ENCODE measurements at places on chromosomes 7 and 10.
A peak's percentile ranks its signal among the peaks of the same experiment; 100 is the strongest.

DNA sequence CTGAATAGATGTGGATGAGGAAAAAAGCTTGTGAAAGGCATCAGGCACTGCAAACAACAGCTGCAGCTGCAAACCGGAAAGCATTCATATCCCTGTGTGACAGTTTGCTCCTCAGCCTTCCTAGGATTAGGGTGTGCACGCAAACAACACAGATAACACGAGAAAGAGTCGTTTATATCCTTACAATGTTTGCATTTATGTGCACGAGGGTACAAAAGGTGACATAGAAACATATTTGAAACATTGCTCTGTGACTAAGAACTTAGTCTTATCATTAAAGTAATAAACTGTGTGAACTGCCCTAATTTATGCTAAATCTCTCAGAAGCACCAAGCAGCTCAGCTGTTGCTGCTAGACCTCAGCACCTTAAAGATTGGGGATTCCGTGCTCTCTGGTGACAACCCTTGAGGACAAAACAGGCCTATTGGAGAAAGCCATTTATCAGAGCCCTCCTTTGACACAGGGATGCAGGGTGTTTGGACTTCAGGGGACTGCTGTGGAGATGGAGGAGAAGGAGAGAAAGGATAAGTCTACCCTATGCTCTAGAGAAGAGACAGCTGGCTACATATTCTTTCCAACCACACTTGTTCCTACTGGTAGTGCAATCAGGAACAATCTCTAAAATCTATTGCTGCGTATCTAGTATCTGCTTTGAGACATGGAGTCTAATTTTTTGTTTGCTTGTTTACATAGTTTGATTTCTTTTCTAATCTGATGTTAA, 176.2 kb downstream of the GNAT3 start:
- DNase-seq = no peak

DNA sequence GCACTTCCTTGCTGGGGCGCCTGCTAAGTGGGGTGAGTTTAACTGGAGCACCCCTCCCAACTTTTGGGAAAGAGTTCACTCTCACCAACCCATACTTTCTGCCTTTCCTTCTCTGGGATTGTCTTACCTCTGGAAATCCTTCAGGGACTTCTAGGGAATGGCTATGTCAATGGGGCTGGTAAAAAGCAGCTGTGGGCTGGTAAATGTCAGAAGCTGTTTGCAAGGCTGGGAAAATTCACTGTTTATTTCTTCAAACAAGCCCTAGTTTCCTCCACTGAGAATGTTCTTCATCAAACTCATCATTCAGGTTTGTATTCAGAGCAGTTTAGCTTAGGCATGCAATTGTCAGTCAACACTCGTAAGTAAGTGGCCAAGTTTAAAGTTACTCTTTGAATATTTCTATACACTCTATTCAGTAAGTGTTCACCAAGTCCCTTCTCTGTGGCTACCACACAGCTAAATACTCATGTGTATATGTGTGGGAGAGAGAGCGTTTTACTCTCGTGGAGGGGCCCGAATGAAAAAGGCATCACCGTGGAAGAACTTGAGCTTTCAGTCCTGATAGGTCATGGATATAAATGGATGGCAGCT, 654.8 kb downstream of the LRMDA start:
- DNase-seq = no peak

DNA sequence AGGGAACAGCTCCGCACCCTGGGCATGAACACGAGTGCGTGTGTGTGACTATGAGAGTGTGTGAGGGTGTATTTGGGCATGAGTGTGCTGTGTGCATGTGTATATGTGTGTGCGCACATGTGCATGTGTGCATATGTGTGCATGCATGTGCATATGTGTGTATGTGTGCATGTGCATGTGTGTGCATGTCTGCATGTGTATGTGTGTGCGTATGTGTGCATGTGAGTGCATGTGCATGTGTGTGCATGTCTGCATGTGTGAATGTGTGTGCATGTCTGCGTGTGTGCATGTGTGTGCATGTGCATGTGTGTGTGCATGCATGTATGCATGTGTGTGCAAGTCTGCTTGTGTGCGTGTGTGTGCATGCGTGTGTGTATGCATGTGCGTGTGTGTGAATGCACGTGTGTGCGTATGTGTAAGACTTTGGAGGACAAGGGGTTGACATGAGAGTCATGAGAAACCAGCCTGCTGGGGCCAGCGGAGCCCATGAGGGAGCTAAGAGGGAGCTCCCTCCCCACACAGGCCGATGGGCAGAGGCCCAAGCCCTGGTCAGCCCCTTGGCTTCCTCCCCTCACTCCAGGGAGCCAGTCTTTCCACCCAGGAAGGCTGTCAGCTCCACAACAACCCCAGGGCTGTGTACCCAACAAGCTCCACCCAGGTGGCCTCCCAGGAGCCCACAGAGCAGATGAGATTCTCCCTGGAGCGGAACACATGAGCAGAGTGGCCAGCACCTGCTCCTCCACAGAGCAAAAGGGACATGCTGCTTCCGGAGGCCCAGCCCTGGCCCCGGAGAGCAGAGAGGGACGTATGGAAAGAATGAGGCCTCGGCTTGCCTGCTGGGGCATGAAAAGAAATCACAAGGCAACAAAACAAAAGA, 142.5 kb upstream of the PPP2R2D start:
- DNase-seq = no peak

DNA sequence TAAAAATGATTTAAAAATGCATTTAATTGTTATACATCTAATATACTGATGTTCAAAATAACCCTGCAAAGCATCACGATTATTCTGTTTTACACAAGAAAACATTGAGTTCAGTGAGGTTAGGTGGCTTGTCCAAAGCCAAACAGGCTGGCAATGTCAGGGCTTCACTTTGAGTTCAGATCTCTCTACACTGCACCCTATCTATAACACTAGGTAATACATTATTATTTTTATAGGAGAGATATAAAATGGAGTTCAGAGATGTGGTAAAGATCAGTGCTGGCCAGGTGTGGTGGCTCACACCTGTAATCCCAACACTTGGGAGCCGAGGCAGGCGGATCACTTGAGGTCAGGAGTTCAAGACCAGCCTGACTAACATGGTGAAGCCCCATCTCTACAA, 165.9 kb upstream of the MYO3A start:
- DNase-seq = no peak

- no peak for DNase-seq
Measured at GRCh38 chr10:30836406-30836805, 195.3 kb downstream of the ZNF438 start.

DNA sequence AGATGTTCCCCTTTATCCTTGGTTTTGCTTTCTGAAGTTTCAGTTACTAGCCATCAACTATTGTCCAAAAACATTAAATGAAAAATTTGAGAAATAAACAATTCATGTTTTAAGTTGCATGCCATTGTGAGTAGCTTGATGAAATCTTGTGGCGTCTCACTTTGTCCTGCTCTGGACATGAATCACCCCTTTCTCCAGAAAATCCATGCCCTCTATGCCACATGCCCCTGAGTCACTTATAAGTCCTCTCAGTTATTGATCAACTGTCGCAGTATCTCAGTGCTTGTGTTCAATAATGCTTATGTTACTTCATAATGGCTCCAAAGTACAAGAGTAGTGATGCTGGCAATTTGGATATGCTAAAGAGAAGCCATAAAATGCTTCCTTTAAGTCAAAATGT, 208.0 kb upstream of the FERD3L start:
- DNase-seq = no peak

GRCh38 chr10:126972635-126973414, 67.6 kb downstream of the DOCK1 start:
- DNase-seq = no peak

DNA sequence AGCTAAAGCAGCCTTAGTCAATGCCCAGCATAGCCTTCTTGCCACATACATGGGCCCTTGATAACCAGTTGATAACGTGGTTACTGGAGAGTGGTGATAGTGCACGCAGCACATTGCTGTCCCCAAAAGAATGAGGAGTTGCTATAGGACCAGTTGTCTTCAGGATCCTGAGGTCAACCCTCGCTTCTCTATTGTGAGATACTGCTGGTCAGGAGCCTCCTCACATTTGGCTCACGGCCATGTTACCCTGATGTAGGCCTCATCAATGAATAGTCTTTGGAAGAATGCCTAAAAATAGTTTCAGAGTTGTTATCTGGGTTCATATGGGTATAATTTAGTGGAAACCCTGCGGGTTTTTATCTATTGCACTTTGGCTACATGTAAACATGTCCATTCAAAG, 230.7 kb downstream of the VTI1A start:
- DNase-seq = peak; percentile 58

DNA sequence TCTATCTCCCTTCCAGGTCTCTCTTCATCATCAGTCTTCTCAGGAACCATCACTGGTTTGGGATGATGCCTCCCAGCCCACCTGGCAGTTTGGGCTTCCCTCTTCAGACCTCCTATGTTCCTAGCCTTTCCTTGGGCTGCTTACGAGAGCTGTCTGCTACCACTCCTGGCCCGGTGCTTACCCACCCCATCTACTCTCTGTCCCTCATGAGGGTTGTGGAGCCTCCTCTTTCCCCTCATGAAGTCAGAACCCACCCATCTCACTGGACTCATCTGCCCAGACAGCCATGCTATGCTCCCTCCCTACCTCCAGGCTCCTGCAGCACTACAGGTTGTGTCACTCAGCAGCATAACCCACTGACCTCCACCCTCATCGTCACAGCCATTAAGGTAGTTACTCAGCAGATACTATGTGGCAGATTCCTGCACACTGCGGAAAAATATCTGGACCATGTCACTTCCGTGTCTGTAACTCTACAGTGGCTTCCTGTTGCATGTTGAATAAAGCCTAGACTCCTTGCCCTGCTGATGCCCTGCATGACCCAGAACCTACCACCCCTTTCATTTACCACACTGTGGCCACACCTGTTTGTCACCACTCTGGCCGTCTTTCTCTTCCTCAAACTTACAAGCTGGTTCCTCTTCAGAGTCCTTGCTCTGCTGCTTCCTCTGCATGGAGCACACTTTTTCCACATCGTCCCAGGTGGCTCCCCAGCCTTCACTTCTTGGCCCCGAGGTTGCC, 2.0 kb downstream of the DBNL start:
- no peak for DNase-seq

GRCh38 chr10:22899307-22899706, 28.5 kb upstream of the ARMC3 start:
- no peak for DNase-seq

- DNase-seq = no peak
Measured at GRCh38 chr10:3477683-3478082, 305.1 kb upstream of the PITRM1 start.

GRCh38 chr7:28298870-28299518, 113.3 kb upstream of the CREB5 start:
- peak; percentile 34 for DNase-seq

GRCh38 chr7:44087911-44088838, 5.8 kb upstream of the POLM start:
- no peak for DNase-seq

GRCh38 chr7:2714636-2715035, 26.6 kb downstream of the AMZ1 start:
- DNase-seq = no peak

DNA sequence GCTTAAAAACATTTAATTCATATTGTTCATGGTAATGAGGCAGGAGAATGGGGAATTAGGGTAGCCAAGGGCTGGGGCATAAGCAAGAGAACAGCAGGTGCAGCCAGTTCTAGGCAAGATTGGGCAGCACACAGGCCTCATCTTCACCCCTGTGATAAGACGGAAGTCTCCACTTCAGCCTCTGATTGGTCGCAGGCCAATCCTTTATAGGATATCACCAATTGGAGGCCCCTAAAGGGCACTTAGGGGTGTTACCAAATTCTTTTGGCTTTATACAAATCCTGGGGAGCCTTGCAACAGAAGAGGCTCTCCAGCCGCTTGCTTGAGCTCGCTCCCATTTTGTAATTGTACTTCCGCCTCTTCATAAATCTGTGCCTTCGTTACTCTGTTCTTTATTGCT, 231.1 kb downstream of the REEP3 start:
- DNase-seq = no peak

DNA sequence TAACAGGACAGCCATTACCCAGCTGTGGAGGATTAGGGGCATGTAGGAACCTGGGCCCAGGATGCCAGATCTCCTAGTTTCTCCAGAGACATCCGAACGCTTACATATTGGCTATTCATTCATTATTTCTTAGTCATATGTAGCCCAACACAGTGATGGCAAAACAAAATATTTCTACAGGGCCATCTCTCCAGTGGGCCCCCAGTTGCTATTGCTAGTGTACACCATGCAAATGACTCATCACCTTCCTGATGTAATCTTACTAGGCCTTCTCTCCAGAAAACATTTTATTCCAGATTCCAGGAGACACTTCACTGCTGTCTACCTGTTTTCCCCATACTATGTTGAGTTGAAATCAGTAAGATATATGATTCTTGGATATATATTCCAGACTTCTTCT, 201.7 kb downstream of the PLXDC2 start:
- no peak for DNase-seq

DNA sequence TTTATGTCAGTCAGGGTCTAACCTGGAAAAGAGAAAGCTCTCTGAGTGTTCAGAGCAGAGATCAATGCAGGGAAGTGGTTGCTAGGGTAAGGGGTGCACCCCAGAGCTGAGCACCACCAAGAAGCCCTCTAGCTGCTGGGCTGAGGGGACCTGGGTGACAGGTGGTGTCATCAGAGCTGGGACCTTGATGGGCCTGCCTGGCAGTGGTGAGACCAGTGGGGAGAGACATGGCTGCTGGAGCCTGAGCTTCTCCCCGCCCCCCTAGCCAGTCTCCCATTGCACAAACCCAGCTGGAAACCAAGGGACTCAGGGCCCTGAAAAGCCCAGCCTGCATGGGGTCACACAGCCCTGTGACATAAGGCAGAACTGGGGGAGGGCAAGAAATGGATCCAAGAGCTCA, 49.1 kb upstream of the OSBPL3 start:
- DNase-seq = no peak

- DNase-seq = no peak
Measured at GRCh38 chr7:149241696-149242095, 2.2 kb downstream of the ZNF212 start.

DNA sequence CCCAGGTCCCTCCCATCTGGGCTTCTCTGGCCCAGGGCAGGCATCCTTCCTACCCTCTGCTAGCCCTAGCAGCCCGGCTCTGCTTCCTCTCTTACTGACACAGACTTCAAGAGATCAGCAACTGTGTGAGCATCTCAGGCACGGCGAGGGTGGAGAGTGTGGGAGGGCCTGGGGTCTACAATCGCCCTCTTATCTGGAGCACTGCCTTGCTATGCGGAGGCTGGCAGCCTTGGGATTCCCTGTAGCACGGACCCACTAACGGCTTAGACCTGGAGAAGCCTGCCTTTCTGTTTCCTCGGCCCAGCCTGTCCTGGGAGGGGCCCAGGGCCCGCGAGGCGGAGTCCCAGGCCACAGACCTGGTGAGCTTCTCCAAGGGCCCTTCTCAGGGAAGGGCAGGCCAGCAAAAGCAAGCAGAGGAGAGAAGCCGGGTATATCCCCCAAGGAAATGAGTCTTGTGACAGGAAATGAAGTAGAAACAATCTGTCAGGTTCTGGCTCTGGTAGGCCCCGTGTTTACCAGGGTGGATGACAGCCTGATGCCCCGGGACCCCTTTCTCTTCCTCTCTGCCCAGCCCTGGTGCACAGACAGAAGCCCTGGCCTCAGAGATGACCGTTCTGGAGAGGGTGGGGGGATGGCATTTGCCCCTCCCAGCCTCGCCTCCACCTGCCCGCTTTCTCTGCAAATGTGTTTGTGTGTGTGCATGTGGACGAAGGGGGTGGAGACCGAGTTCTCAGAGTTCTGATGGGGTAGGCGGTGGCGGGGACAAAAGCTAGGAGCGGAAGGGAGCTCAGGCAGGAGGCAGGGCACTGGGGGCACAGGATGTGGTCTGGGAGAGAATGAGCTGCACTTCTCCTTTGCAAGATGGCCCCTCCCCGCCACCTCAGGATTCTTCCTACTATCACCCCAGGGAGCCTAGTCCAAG, 2.5 kb downstream of the LRCH4 start:
- DNase-seq = no peak
